Subcutaneous preadipocyte (primary cell): ENCODE measurements at places on chromosomes 2 and 18. TPM values are rescaled to one million over a fixed set of nuclear protein-coding genes. Genes with fewer than 3 reads are reported as not detected.

SAG gene
- total RNA-seq = not detected in 2 replicates

CD207 gene
- total RNA-seq = not detected in 2 replicates

ANO7 gene
- 0.73 and 0.78 TPM in 2 replicates for total RNA-seq

GALM gene
- total RNA-seq = 10.9 and 21.7 TPM in 2 replicates

SERPINB7 gene
- total RNA-seq = 0.59 TPM in 1 of 2 replicates, not detected in the other
